ENCODE measurements at places on chromosomes 4 and X.

DNA sequence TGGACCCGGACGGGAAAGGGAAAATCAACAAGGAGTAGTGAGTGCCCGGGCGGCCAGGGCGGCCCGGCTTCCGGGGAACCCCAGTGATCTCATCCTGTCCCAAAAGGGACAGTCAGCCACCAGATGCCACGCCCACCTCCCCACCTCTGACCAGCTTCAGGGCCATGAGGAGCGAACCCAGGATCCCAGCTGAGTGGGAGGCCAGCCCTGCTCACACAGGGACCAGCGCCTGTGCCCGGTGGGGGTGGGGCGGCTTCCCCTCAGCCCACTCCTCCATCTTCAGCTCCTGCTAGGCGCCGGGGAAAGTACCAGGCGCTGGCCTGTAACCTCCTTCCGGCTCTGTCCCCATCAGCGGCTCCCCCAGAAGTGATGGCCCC lies 6.2 kb downstream of the MYL5 start:
- no peak for DNase-seq

- no peak for DNase-seq
Measured at GRCh38 chr4:118756958-118757357, 71.8 kb downstream of the METTL14 start.

DNA sequence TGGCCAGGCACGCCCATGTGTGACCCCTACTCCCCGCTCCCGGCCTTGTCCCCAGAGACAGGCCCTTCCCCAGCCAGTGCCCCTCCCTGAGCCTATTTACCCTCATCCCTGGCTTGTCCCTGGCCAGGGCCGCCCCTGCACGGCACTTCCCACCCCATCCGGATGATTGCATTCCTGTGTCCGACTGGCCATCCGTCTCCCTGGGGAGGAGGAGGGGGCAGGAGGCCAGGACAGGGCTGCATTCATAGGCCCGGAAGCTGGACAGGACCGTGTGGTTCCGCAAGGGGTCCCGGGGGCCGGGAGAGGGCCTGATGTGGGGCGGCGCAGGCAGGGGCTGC lies 22.8 kb downstream of the CTBP1 start:
- DNase-seq = no peak

- no peak for DNase-seq
Measured at GRCh38 chr4:3304831-3305609, 12.2 kb downstream of the RGS12 start.

DNA sequence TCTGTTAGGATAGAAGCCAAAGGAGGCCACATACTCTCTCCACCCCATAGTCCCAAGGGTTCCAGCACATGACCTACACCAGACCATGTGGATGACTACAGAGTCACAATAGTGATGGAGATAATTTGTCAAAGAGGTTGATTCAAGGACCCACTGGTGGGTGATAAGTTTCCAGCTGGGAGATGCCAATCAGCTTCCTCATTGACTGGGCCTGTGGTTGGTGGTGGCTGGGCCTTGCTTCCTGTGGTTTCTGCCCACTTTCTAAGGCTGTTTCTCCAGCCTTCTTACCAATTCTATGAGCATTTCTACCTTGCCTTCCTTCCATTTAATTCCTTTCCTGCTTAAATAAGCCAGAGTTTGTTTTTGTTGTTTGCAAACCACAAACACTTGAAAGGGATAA lies 95.5 kb upstream of the CPEB2 start:
- no peak for DNase-seq

GRCh38 chrX:14915596-14915995 lies 42.4 kb downstream of the MOSPD2 start:
- no peak for DNase-seq

GRCh38 chr4:165175879-165176278 lies 31.5 kb upstream of the KLHL2 start:
- no peak for DNase-seq

DNA sequence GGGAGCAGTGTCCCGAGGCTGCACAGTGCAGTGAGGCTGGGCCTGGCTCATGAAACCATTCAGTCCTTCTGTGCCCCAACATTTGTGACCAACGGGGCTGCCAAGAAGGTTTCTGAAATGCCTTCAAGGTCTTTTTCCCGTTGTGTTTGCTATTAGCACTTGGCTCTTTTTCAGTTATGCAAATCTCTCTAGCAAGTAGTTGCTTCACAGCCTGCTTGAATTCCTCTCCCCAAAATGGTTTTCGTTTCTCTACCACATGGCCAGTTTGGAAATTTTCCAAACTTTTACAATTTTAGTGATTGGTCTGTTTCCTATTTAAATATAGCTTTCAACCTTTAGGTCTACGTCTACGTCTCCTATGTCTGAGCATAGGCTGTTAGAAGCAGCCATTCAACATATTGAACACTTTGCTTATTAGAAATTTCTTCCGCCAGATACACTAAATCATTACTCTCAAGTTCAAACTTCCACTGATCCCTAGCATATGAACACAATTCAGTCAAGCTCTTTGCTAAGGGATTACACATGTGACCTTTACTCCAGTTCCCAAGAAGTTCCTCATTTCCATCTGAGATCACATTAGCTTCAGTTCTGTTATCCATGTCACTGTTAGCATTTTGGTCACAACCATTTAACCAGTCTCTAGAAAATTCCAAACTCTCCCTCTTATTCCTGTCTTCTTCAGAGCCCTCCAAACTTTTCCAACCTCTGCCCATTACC lies 901.8 kb downstream of the GLUD2 start:
- DNase-seq = no peak

GRCh38 chr4:159504684-159505083 lies 401.8 kb downstream of the RAPGEF2 start:
- DNase-seq = no peak

Measured in activated CD4-positive, CD25-positive, alpha-beta regulatory T cell (primary cell).